Calu3 (cell line): ENCODE measurements at places on chromosomes 5 and 9. TPM values are rescaled to one million over a fixed set of nuclear protein-coding genes. Genes with fewer than 3 reads are reported as not detected.
A peak's percentile ranks its signal among the peaks of the same experiment; 100 is the strongest.

DNA sequence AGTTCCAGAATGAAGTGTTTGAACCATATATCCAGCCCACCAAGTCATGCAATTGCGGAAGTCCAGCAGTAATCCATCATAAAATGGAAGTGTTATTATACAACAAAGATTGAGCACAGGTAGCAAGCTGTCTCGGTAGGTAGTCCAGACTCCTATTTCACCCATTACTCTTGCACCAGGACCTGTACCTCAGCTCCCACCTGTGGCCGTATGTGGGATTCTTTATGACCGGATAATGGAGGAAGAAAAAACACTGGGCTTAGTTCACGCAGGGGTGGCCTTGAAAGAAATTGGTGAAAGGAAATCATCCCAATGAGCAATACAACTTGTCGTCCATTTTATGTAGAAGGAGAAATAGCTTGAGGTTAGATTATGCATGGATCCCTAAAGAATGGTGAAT, 216.3 kb downstream of the ESM1 start:
- H3K27ac ChIP-seq, result no peak overlapping the region
- DNase-seq, result no peak
- H3K36me3 ChIP-seq, result no peaks in the 10 kb centered on the region
- H3K27me3 ChIP-seq, result no peaks in the 10 kb centered on the region
- no peak overlapping the region for H3K4me3 ChIP-seq

CBY3 gene
- not detected in 2 replicates for total RNA-seq

PTGES gene
- total RNA-seq, result 6.3 and 7.4 TPM in 2 replicates

DNA sequence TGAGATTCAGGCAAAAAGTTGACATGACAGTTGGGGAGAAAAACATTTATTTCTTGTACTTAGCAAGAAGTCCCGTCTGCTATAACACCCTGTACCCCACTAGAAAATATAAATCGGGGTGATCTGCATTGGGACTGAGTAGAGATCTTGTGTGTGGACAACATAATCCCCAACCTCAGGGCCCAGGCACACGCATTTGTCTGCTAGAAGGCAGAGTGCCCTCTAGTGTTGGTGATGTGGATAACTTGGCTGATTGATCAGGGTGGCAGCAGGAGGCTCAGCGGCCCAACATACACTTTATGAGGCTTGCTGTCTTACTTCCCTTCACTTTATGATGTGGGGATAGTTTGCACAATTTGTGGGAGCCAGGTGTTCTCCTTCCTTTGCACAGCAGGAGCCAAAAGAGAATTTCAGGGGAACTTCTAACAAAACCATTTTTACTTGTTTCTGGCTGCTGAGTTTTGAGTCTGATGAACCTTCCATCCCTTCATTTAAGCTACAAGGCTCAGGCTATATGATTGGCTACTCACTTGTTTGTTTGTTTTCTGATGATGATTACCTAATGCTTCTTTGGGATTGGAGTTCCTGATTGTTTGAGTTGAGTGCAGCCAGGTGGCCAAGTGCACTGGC, 263.2 kb downstream of the DMAC1 start:
- H3K36me3 ChIP-seq, result no peaks in the 10 kb centered on the region
- H3K27ac ChIP-seq, result no peak overlapping the region
- H3K27me3 ChIP-seq, result peaks cover 50% of the 10 kb centered on the region
- no peak overlapping the region for H3K4me3 ChIP-seq
- H3K4me1 ChIP-seq, result no peaks in the 10 kb centered on the region
- DNase-seq, result peak; percentile 38

FOXD4L6 gene
- total RNA-seq, result 0.28 TPM in 1 of 2 replicates, not detected in the other

- H3K4me3 ChIP-seq, result no peak overlapping the region
- H3K36me3 ChIP-seq, result no peaks in the 10 kb centered on the region
- DNase-seq, result no peak
- H3K27ac ChIP-seq, result no peak overlapping the region
Measured at GRCh38 chr5:32866138-32866537, 155.0 kb downstream of the NPR3 start.

CTXN3 gene
- not detected in 2 replicates for total RNA-seq

ADAMTS13 gene
- total RNA-seq, result 4.7 and 5.8 TPM in 2 replicates

GRCh38 chr9:87671478-87671877, 54.4 kb upstream of the CTSL start:
- DNase-seq, result no peak
- H3K27ac ChIP-seq, result no peak overlapping the region
- no peaks in the 10 kb centered on the region for H3K27me3 ChIP-seq
- no peaks in the 10 kb centered on the region for H3K4me1 ChIP-seq

RELL2 gene
- 12.5 and 12.6 TPM in 2 replicates for total RNA-seq

GRCh38 chr9:95627802-95628201, 111.0 kb upstream of the PTCH1 start:
- H3K36me3 ChIP-seq, result no peaks in the 10 kb centered on the region
- no peak overlapping the region for H3K4me3 ChIP-seq
- H3K4me1 ChIP-seq, result no peaks in the 10 kb centered on the region
- H3K27me3 ChIP-seq, result peaks cover 39% of the 10 kb centered on the region
- no peak overlapping the region for H3K27ac ChIP-seq

DNA sequence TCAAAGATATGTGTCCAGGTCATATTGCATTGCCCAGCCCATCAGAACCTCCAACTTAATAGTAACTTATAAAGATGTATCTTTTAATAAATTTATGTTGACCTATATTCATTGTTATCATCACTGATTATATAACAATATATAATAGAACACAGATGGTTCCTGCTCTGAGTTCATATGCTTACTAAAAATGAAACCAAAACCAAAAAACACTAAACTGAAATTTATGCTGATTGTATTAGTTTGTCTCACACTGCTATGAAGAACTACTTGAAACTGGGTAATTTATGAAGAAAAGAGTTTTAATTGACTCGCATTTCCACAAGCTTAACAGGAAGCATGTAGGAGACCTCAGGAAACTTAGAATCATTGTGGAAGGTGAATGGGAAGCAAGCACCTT, 462.5 kb upstream of the TYRP1 start:
- no peaks in the 10 kb centered on the region for H3K36me3 ChIP-seq
- H3K27me3 ChIP-seq, result no peaks in the 10 kb centered on the region
- no peak for DNase-seq
- no peaks in the 10 kb centered on the region for H3K4me1 ChIP-seq

AIF1L gene
- total RNA-seq, result 24.3 and 27.2 TPM in 2 replicates

- H3K27ac ChIP-seq, result no peak overlapping the region
- no peak for DNase-seq
- no peak overlapping the region for H3K4me3 ChIP-seq
- no peaks in the 10 kb centered on the region for H3K27me3 ChIP-seq
Measured at GRCh38 chr5:34589832-34590231, 66.3 kb upstream of the RAI14 start.

GRCh38 chr9:75448281-75448680, 360.0 kb downstream of the OSTF1 start:
- no peak for DNase-seq
- no peaks in the 10 kb centered on the region for H3K36me3 ChIP-seq
- H3K27me3 ChIP-seq, result peaks cover 57% of the 10 kb centered on the region
- no peak overlapping the region for H3K27ac ChIP-seq
- H3K4me3 ChIP-seq, result no peak overlapping the region

GRCh38 chr5:159737263-159737662, 179.0 kb upstream of the ADRA1B start:
- no peak overlapping the region for H3K27ac ChIP-seq
- H3K27me3 ChIP-seq, result no peaks in the 10 kb centered on the region
- no peak for DNase-seq
- no peaks in the 10 kb centered on the region for H3K36me3 ChIP-seq
- H3K4me1 ChIP-seq, result peaks cover 12% of the 10 kb centered on the region

C5orf58 gene
- not detected in 2 replicates for total RNA-seq

DNA sequence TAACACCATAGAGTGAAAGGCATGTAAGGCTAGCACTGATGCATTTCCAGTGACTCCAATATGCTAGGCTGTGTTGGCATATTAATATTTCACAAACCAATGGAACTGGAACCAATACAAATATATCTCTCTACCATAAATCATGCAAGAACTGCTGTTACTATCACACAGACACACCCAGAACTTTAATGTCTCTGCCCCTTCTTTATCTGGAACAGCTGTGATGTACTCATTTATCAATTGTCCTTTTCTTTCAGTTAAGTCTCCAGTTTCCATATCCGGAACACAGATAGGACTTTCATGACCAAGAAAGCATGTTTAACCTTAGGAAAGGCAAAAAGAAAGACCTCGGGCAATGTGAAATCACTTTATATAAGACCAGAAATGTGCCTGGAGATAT, 70.3 kb downstream of the SPTLC1 start:
- H3K27ac ChIP-seq, result no peak overlapping the region
- H3K36me3 ChIP-seq, result peaks cover 24% of the 10 kb centered on the region
- no peak overlapping the region for H3K4me3 ChIP-seq
- no peaks in the 10 kb centered on the region for H3K27me3 ChIP-seq
- no peaks in the 10 kb centered on the region for H3K4me1 ChIP-seq
- no peak for DNase-seq

DNA sequence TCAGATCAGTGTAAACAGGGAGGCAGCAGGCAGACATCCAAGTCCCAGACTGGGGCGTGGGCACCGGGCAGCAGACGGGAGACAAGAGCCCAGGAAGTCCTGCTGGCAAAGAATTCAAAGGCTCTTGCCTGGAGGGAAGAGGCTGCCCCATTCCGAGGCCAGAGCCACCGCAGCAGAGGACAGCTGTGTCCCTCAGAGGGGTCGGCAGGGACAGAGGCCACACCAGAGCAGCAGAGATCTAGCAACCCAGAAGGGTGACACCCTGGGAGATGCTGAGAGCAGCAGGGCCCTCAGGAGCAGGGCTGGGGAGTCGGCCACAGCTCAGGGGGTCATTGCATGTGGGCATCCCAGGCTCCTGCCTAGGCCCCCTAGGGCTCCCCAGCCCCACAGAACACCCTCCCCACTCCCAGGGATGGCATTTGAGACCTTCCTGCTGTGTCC, 29.1 kb downstream of the ADAMTS2 start:
- no peak overlapping the region for H3K4me3 ChIP-seq
- no peaks in the 10 kb centered on the region for H3K4me1 ChIP-seq
- no peaks in the 10 kb centered on the region for H3K27me3 ChIP-seq

DNA sequence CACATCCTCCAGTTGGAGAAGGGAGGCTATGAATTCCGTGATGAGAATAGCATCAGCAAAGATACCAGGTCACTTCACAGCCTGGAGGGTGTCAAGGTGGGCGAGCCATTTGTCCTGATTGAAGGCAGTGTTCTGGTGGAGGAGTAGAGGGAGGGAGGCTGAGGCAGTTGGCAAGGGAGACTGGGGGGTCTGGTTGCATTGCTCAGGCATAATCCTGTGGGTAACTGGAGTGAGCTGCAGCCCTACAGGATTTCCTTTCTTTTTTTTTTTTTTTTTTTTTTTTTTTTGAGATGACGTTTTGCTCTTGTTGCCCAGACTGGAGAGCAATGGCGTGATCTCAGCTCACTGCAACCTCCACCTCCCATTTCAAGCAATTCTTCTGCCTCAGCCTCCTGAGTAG, 223.9 kb upstream of the KLF4 start:
- peaks cover 38% of the 10 kb centered on the region for H3K4me1 ChIP-seq
- no peaks in the 10 kb centered on the region for H3K27me3 ChIP-seq
- peaks cover 7% of the 10 kb centered on the region for H3K36me3 ChIP-seq
- no peak overlapping the region for H3K27ac ChIP-seq
- H3K4me3 ChIP-seq, result no peak overlapping the region

MLANA gene
- total RNA-seq, result not detected in 2 replicates

- no peaks in the 10 kb centered on the region for H3K36me3 ChIP-seq
- H3K27me3 ChIP-seq, result no peaks in the 10 kb centered on the region
- no peak overlapping the region for H3K27ac ChIP-seq
- H3K4me3 ChIP-seq, result no peak overlapping the region
Measured at GRCh38 chr9:4640027-4640426, 22.1 kb upstream of the PLPP6 start.

- H3K27me3 ChIP-seq, result peaks cover 94% of the 10 kb centered on the region
- H3K4me3 ChIP-seq, result no peak overlapping the region
- peak; percentile 21 for DNase-seq
- no peaks in the 10 kb centered on the region for H3K36me3 ChIP-seq
Measured at GRCh38 chr5:54904425-54904824, 81.0 kb downstream of the ESM1 start.

DDX4 gene
- not detected in 2 replicates for total RNA-seq

MELK gene
- 18.3 and 20.8 TPM in 2 replicates for total RNA-seq

CCNI2 gene
- 3.3 and 3.4 TPM in 2 replicates for total RNA-seq

GRCh38 chr5:102283102-102283797, 12.8 kb downstream of the SLCO4C1 start:
- H3K36me3 ChIP-seq, result no peaks in the 10 kb centered on the region
- no peaks in the 10 kb centered on the region for H3K27me3 ChIP-seq
- no peak for DNase-seq
- H3K4me3 ChIP-seq, result no peak overlapping the region
- no peak overlapping the region for H3K27ac ChIP-seq

- H3K27ac ChIP-seq, result peak overlapping the region; percentile 39
- H3K4me1 ChIP-seq, result peaks cover 30% of the 10 kb centered on the region
- no peaks in the 10 kb centered on the region for H3K27me3 ChIP-seq
- peak overlapping the region; percentile 86 for H3K4me3 ChIP-seq
- H3K36me3 ChIP-seq, result peaks cover 39% of the 10 kb centered on the region
Measured at GRCh38 chr9:4486176-4486575, 4.1 kb upstream of the SLC1A1 start.

GRCh38 chr5:54942064-54942778, 43.2 kb downstream of the ESM1 start:
- peaks cover 39% of the 10 kb centered on the region for H3K27me3 ChIP-seq
- H3K36me3 ChIP-seq, result no peaks in the 10 kb centered on the region
- no peak overlapping the region for H3K27ac ChIP-seq
- H3K4me3 ChIP-seq, result no peak overlapping the region
- no peak for DNase-seq
- H3K4me1 ChIP-seq, result no peaks in the 10 kb centered on the region

- no peaks in the 10 kb centered on the region for H3K4me1 ChIP-seq
- H3K4me3 ChIP-seq, result no peak overlapping the region
- H3K36me3 ChIP-seq, result no peaks in the 10 kb centered on the region
- DNase-seq, result no peak
Measured at GRCh38 chr9:116504893-116505480, 182.1 kb upstream of the TRIM32 start.

DNA sequence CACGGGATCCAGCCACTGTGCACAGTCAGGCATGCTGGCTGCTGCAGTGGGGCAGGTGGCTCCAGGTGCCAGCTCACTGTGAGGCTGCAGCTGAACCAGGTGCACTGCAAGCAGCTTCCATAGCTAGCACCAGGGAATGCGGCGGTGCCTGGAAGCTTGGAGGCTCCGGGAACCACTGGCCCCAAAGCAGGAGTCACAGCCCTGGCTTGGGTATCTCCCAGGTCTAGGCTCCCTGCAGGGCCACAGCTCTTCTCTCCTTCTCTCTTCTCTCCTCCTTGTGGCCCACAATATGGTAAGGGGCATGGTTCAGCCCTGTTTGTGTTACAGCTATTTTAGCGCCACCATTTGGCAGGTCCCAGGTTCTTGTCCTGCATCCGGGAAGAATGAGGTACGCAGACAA, 6.7 kb upstream of the MTMR12 start:
- H3K4me3 ChIP-seq, result no peak overlapping the region
- no peaks in the 10 kb centered on the region for H3K27me3 ChIP-seq
- H3K4me1 ChIP-seq, result no peaks in the 10 kb centered on the region
- H3K27ac ChIP-seq, result no peak overlapping the region

DNA sequence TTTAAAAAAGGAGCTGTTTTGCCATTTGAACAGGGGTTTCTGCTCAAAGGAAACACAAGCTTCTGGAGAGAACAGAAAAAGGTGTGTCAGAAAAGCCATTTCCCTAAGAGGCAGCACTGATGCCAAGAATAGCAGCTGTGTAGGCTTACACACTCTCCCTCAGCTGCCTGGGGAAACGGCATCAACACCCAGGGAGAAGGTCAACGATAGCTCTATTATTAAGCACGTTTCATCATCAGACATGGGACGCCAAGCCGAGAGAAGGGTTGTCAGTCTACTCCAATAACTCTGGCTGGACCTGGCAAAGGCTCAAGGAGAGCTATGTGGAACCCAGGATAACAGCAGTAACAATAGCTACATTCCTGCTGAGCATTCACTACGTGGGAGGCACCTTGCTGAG, 314.2 kb downstream of the CDK5RAP2 start:
- no peaks in the 10 kb centered on the region for H3K36me3 ChIP-seq
- no peak overlapping the region for H3K4me3 ChIP-seq
- no peaks in the 10 kb centered on the region for H3K4me1 ChIP-seq
- DNase-seq, result no peak
